ENCODE measurements at places on chromosomes 12 and 14.

GRCh38 chr14:27315947-27316346 is 718.1 kb upstream of the NOVA1 start:
- DNase-seq, result no peak

- DNase-seq, result no peak
These were observed 56.5 kb upstream of the PPFIA2 start for GRCh38 chr12:81815611-81816010.

DNA sequence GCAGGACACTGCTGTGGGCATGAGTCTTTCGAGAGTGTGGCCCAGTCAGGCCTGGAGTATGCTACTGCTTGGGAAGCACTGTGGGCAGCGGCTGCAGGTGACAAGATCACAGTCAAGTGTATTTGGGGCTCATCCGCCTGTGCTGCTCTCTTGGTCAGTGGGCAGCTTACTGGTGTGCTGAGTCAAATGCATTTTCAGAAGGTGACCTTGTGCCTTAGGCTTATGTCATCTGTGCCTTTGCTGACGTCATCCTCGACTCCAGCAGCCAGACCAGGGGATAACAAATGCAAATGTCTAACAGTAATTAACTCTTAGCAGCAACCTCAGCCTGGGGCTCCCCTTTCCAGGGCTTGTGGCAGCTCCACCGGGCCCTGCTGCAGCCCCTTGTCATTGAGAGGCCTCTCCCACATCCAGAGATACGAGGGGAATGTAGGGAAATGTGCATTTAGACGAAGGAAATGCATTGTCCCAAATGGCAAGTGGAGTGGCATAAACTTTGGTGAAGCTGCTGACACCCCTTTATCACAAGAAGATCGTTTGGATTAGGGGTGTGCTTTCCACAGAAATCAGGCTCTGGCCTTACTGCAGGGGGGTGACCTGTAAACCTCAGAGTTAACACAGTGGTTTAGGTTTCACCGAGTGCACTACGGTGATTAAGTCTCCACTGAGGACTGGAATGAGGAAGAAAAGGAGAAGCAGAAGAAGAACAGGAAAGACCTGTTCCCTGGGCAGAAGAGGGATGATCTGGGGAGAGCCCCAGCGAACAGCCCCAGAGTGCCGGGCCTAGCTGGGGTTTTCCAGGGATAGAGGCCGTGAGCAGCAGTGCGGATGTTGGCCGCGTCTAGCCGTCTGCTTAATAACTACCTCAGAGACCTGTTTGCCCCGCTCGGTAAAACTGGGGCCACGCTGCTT is 39.7 kb downstream of the PSMA6 start:
- DNase-seq, result no peak

GRCh38 chr12:127241072-127241817 is 1025.7 kb upstream of the TMEM132C start:
- DNase-seq, result no peak

DNA sequence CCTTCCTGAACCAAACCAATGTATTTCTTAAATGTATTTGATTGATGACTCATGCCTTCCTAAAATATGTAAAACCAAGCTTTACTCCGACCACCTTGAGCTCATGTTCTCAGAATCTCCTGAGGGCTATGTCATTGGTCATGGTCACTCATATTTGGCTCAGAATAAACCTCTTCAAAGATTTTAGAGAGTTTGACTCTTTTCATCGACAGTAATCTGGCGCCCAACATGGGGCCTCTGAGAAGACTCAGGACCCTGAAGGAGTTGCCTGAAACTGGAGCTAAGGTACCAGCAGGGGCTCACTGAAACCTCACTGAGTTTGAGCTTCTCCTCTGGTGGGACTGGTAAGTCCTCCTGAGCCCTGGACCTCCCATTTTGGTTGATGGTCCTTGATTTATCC is 17.2 kb upstream of the PSMC1 start:
- DNase-seq, result no peak

DNA sequence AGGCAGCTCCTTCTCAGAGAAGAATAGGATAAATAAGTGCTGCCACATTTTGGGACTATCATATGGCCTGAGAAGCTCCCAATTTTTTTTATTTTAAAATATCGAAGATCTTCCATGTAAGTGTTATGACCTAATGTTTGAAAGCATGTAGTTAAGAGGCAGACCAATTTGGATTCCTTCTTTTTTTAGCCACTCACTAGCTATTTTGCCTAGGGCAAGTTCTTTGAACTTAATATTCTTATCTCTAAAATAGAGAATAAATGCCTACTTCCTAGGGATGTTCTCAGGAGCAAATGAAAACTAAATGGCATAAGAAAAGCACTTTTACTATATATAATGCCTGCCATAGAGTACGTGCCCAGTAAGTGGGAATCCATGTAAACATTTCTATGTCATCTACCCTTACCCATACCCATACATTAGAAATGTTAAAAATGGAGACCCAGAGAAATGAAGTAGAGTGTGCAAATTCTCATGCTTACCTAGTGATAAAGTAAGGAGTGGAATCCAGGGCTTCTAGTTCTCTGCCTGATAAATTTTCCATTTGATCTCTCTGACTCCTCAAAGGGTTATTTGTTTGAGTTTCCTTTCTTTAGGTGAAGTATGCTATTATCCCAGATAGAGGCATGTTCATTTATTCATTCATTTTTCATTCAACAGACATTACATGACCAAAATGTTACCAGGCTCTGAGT is 148.3 kb downstream of the TGFB3 start:
- DNase-seq, result no peak

DNA sequence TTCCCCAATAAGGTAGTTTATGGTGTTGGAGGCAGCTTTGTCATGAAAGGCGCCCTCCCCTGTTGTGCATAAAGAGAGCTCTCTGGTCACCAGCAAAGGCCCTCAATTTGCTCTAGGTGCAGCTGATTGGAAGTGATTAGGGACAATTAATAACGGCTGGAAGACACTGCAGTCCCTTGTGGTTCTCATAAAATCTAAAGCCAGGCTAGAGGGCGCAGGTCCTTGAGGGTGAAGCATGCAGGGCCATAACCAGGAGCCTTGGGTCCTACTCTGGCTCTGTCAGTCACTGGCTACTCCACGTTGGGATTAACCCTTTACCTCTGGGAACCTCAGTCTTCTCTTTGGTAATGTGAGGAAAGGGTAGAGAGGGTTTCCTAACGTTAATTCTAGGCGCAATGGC is 1.9 kb downstream of the DAAM1 start:
- DNase-seq, result no peak

DNA sequence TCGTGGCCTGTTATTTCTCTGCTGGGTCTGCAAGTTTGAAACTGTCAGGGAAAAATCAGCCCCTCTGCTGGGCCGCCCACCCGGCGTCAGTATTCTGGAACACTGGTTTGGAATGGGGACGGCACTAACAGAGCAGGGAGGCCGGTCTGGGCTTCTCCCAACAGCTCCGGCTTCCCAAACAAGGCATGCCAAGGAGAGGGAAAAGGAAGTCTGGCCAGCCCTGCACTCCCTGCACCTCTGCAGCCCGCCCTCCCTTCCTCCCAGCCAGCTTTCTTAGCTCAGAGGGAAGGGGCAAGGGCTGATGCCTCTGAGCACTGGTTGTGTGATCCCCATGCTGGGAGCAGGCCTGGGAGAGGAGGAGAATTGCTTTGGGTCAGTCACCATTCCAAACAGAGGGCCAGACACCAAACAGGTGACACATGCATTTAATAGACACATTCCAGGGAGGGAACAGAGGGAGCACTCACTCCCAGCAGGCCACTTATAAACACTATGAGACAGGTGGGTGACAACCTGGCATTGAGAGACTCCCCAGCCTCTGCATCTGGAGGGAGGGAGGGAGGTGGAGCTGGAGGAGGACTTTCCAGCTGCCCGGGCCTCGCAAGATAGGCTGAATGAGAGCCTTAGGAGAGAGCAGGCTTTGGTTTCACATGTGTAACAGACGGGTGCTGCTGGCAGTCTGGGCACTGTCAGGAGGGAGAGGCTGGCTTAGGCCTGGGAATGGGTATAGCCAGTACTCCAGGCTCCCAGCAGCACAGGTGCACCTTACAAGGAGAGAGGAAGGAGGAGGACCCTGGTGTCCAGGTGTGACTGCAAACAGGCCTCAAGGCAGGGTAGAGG is 10.3 kb downstream of the KRT75 start:
- no peak for DNase-seq

DNA sequence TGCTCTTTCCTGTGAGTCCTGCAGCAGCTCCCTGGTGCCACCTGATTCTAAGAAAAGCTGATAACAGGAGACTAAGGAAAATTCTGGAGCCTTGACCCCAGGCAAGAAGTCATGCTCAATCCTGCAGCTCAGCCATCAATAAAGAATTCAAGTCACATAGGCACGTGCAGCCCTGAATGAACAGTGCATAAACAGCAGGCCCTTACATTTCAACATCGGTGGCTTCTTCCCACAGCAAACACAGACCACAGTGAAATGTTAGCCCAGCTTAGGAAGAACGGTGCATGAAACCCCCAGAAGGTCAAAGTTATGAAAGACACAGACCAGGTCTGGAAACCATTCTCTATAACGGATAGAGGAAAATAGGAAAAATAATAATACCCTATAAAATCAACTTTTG is 10.5 kb downstream of the CINP start:
- no peak for DNase-seq

DNA sequence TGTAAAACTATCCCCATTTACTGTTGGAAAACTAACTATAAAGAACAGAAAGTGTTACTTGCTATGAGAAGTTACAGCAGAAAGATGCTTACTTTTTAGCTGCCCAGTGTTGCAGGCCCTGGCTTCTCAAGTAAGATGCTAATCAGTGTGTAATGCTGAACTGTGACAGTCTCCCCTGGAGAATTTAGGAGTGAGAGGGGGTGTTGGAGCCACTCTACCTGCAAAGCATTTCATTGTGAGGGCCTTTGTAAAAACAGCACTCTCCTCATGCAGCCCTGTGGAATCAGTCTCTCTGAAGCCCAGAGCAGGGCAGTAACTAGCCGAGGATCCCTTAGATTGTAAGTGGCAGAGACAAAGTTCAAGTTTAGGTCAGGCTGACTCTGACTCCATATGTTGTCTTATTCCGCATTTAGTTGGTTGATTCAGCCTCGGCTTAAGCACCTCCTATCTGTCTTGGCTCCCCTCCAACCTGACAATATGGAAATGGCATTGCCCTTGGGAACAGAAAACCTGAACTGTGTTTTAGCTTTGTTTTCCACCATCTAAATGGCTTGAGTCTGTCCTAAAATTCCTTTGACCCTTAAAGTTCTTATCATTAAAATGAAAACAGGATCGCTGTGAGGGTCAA is 141.3 kb downstream of the PRKCH start:
- DNase-seq, result no peak

DNA sequence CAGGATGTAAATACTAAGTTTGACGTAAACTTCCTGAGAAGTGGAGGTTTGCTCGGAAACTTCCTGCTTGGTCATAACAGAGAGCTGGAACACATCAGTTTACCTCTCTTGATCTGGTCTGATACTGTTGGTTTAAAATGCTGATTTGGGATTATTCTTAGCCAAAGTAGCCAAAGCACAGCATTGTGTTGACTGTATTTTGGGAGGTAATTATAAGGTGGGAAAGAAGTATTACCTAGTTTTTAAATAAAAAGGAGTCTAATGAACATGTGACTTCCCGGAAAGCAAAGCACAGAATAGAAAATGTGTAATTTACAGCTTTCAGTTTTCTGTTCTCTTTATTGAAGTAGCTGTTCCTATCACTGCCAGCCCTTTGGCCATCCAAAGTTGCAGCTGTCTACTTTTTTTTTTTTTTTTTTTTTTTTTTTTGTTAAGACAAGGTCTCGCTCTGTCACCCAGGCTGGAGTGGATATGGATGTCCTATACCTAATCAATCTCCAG is 52.2 kb upstream of the SRP54 start:
- no peak for DNase-seq

DNA sequence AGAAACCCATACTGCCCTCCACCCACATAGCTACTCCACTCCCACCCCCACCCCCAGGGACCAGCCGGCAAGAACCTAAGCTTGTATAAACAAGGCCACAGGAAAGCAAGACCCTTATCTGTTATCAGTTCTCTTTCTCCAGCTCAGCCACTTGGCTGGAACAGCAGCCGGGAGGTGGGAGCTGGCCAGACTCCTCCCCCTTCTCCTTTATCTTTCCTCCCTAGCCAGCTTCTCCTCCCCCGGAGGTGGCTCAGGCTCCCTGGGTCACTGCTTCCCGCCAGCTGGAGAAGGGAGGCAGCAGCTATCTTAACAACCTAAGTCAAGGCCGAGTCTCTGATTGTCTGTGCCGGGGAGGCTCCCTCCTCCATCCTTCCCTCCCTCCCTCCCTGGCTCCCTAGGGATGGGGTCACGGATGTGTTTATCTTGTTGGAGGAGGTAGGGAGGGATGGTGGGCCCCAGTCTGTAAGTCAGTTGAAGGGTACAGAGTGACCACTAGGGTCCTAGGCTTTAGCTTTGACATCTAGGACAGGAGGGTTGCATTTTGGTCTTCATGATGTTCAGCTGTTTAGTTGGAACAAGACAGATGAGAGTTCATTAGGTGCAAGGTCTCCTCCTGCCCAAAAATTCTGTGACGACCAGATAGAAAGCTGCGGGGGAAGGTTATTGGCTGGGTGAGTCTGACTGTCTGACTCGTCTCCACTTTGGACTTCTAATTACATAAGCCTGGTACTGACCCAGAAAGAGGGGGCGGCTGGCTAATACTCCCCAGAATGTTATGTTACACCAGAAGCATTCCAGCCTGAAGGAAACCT is 29.7 kb downstream of the ZFP36L1 start:
- no peak for DNase-seq

GRCh38 chr12:113250045-113250444 is 28.8 kb downstream of the TPCN1 start:
- DNase-seq, result no peak

DNA sequence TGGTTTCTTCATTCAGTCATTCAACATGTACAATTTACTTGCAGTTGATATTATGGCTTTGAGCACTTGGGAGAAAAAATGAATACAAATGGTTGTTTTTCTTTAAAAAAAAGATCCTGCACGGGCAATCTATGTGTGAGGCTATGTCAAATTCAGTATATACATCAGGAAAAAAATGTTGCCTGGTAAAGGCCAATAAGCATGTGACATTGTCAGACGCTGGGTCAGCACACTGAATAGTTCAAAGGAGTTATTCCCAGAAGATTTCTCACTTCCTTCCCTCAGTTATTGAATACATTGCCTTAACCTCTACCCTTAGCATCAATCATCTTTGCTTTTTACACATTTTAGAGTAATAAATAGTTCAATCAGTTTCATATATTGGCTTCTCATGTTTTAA is 319.2 kb downstream of the NUAK1 start:
- no peak for DNase-seq

DNA sequence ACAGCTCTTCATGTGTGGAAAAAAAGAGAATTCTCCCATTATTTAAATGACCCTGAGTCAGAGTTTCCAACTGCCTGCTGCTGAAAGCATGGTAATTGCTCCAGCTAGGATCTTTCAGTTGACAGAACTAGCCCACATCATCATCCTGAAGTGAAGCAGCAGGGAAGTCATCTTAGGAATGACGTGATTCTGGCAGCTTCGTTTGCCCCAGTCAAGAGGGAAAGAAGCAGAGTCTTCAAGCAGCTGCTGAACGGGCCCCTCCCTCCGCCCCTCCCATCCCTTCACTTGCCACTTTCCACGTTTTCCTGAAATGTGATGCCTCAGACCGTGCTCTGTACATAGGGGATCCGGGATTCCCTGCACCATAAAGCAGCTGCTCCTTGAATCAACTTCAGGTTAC is 455.0 kb upstream of the TMEM132C start:
- DNase-seq, result no peak
